ENCODE measurements at places on chromosomes 11 and 22. TPM values are rescaled to one million over a fixed set of nuclear protein-coding genes. Genes with fewer than 3 reads are reported as not detected.

TMEM218 gene
- total RNA-seq = 37.1 TPM

OR51E2 gene
- total RNA-seq = 0.52 TPM

ACR gene
- total RNA-seq = 0.52 TPM

C11orf97 gene
- not detected for total RNA-seq

SYTL2 gene
- 51.1 TPM for total RNA-seq

USP2 gene
- total RNA-seq = 8.9 TPM

All from skeletal muscle tissue (tissue), 5 donors.